ENCODE measurements at places on chromosomes 13 and 19.

DNA sequence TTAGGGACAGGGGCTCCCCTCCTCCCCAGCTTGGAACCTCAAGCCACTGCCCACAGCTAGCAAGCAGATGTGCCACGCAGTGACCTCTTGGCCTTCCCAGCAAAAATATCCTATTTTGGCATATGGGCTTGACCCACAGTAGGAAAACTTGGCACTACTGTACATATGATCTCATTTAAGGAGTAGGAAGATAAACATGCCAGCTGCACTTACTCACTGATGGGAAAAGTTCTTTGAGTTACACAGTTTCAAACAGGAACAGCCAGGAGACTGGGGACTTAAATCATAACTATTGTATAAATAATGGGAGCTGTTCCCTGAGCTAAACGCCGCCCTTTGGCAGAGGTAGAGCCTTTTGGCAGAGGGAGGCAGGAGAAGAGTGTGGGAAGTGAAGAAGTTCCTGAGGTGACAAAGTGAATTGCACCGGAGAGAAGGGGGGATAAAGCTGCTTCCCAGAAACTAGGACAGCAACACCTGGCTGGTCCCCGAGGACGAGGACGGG, 6.1 kb downstream of the SACS start:
- no peak for DNase-seq

DNA sequence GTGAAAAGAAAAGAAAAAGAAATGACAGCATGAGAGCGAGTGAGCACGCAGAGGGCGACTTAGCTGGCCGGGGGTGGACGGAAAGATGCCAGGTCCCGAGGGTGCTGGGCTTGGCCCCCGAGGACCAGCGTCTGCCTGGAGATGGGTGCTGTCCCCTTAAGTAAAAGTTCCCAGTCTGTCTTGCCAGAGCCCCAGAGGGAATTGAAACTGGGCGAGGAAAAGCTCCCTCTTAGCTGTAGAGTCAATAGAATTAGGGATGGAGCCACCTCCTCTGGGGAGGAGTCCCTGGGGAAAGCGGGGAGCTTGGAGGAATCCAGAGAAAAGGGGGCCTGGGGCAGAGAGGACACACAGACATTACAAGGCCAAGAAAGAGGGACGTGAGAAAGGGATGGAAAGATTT, 13.3 kb downstream of the BCAM start:
- DNase-seq, result no peak

DNA sequence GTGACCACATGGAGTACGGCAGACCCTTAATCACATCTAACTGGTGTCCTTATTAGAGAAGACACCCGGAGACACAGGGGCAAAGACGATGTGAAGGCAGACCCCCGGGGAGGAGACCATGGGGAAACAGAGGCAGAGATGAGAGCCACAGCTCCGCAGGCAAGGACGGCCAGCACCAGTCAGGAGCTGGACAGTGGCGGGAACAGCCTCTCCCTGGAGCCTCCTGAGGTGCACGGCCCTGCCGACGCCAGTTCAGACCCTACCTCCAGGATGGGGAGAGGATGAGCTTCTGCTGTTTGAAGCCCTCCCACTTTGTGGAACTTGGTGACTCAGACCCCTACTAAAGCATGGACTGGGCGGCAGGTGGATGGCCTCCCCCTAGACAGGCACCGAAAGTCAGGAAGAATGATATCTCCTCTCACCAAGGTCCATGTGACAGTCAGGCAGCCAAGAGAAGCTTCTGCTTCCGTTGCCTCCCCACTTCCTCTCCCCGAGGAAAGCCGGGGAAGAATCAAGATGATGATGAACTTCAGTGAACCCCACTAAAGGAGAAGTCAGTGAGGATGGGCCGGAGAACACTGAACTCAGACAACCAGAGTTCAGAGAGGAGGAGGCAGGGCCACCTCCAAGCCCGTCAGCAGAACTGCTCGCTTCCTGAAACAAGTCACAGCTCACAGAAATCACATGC, 25.4 kb downstream of the RAB20 start:
- DNase-seq, result no peak

GRCh38 chr19:41116261-41116660, 2.0 kb downstream of the CYP2F1 start:
- DNase-seq, result peak; percentile 8

DNA sequence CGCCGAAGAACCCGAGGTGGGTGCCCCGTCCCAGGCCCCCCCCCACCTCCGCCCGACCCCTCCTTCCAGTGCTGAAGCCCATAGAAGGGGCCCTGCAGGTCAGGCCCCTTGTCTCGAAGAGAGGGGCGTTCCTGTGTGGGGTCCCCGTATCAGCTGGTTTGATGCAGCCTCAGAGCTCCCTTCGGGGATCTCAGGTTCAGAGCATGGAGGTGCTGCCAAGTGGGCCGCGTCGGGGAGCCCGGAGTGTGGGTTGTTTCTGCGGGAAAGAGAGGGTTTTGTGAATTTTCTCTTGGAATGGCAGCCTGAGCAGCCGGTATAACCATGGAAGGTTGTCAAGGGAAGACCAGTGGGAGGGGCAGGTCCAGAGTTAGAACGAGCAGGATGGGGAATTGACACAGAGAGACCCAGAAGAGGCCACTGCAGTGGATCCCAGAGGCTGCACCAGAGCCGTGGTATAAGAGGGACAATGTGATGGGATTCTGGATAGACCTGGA, 384 bp downstream of the TRAPPC2B start:
- no peak for DNase-seq
